WTC11 (cell line): ENCODE measurements at places on chromosomes 1 and 21.
A peak's percentile ranks its signal among the peaks of the same experiment; 100 is the strongest.

DNA sequence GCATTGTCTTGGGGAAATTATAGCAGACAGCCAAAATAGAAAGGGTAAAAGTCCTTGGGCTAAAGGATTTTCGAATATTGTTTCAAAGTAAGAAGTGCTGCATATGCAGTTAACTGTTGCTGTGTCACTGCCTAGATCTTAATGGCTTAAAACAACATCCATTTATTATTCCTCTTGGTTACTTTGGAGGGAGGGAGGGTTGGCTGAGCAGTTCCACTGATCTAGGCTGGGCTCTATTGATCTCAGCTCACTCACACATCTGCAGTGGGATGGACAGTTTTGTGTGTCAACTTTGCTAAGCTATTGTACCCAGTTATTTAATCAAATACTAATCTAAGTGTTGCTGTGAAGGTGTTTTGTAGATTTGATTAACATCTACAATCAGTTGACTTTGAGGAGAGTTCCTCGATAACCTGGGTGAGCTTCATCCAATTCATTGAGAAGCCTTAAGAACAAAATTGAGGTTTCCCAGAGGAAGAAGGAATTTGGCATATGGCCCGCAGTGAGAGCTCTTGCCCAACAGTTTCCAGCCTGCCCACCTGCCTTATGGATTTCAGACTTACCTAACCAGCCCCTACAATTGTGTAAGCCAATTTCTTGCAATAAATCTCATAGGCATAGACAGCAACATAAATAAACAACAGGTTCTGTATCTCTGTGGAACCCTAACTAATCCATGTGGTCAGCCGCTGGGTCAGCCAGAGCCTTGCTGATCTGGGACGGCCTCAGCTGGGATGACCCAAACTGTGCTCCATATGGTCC lies 187.3 kb downstream of the AK5 start:
- no peak overlapping the region for H3K27ac ChIP-seq
- no peak overlapping the region for H3K4me3 ChIP-seq
- H3K36me3 ChIP-seq: no peaks in the 10 kb centered on the region

DNA sequence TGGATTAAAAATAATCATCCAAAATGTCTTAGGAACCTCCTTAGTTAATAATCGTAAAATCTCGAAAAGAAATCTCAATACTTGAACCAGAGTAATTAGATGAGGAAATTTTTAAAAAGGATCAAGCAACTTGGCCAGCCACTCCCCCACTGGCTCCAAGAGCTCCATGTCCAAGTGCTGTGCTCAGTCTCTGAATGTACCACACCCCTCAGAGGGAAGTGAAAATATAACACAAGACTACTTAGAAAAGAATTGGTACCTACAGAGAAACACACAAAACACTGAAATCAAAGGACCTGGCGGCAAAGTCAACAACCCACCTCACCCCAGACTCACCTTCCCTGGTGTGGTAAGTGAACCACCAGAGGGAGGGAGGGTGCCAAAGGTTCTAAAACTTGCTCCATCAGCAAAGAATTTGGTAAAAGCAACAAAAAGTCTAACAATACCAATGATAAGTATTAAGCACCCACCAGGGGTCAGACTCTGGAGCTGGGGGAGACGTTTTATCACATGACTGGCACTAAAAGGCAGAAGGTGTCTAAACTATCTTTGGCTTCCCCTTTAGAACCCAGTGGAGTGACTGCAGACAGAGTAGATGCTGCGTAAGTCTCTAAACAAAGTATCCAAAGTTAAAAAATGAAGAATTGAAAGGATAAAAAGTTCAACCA lies 14.0 kb downstream of the LBR start:
- H3K36me3 ChIP-seq: peaks cover 52% of the 10 kb centered on the region
- H3K27ac ChIP-seq: no peak overlapping the region
- H3K4me1 ChIP-seq: peaks cover 21% of the 10 kb centered on the region
- DNase-seq: no peak

DNA sequence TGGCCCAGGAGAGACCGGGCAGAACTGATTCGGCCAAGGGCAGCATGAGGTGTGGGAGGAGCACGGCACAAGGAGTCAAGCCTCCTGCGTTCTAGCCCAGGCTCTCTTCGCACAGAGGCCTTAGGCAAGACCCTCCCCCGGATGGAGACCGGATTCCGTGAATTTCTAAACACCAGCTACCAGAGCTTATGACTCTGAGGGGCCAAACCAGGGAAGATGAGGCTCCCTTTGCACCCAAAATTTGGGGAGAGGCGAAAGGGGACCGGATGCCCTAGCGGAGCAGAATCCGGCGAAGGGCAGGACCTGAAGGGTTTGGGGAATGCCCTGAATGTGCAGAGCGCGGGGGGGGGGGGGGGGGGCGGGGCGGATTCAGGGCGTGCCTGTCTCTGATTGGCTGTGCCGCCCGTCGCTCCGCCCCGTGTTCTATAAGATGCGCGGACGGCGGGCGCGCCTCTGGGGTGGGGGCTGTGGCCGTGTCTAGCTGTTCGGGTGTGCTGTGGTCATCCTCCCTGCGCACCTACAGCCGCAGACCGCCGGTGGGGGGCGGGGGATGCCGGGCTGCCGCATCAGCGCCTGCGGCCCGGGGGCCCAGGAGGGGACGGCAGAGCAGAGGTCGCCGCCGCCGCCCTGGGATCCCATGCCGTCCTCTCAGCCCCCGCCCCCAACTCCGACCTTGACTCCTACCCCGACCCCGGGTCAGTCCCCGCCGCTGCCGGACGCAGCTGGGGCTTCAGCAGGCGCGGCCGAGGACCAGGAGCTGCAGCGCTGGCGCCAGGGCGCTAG lies at the start of gene TRNP1:
Gene TRNP1 (plus strand): TSS at position 456 of the 783 bp plus-strand sequence. CDS start 95 bp downstream, at position 551.
- peaks cover 57% of the 10 kb centered on the region for H3K4me1 ChIP-seq
- peak within 1 kb of the TSS; percentile 81 for H3K4me3 ChIP-seq
- peak; percentile 86 for DNase-seq
- H3K27me3 ChIP-seq: peaks cover 26% of the 10 kb centered on the region

DNA sequence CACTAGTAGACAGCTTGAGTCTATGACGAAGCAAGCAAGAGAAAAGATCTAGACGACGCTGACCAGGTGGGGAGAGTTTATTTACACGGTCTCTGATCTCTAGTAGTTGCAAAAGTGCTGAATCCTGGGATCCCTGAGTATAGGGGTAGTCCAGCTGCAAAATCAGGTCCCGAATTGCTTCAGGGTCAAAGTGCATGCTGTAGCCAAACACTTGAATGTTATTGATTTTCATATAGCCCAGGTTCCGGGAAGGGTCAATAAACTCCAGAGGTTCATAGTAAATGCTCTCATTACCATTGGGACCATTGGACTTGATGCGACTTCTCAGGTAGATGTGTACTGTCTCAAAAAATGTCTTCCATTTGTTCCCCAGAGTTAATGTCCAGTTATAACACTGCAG lies 379.6 kb downstream of the BRINP3 start:
- peaks cover 5% of the 10 kb centered on the region; the same call in 1 of the 2 replicates for H3K4me1 ChIP-seq
- H3K36me3 ChIP-seq: no peaks in the 10 kb centered on the region
- no peak overlapping the region for H3K27ac ChIP-seq
- H3K27me3 ChIP-seq: no peaks in the 10 kb centered on the region
- no peak overlapping the region for H3K4me3 ChIP-seq
- no peak for DNase-seq

GRCh38 chr1:114458237-114458777 lies 52.7 kb downstream of the TRIM33 start:
- peaks cover 27% of the 10 kb centered on the region for H3K36me3 ChIP-seq
- no peak overlapping the region for H3K4me3 ChIP-seq
- no peak for DNase-seq
- peak overlapping the region; percentile 20; the same call in 1 of the 2 replicates for H3K27ac ChIP-seq
- no peaks in the 10 kb centered on the region for H3K27me3 ChIP-seq
- peaks cover 16% of the 10 kb centered on the region for H3K4me1 ChIP-seq

DNA sequence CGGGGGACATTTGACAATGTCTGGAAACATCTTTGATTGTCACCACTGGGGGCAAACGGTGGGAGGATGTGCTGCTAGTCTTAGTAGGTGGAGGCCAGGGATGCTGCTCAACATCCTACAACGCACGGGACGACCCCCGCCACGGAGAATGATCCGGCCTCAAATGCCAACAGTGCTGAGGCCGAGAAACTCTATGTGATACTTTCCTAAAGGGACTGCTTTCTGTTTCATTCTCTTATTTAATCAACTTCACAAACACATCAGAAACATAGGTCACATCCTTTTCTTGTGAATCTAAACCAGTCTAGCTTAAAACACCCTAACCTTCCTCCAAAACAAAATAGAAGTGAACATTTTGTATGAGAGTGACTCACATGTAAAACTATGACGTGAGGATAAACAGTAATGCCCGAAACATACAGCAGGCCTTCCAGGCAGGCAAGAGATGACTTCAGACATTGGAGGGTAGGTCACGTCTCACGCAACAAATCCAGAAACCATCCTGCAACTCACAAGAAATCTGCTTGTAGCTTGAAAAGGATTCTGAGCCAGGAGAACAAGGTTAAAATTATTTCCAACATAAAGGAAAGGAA lies 37.2 kb upstream of the ETS2 start:
- H3K27ac ChIP-seq: no peak overlapping the region
- no peak for DNase-seq
- no peak overlapping the region for H3K4me3 ChIP-seq
- no peaks in the 10 kb centered on the region for H3K36me3 ChIP-seq
- peaks cover 2% of the 10 kb centered on the region; the same call in 1 of the 2 replicates for H3K27me3 ChIP-seq

DNA sequence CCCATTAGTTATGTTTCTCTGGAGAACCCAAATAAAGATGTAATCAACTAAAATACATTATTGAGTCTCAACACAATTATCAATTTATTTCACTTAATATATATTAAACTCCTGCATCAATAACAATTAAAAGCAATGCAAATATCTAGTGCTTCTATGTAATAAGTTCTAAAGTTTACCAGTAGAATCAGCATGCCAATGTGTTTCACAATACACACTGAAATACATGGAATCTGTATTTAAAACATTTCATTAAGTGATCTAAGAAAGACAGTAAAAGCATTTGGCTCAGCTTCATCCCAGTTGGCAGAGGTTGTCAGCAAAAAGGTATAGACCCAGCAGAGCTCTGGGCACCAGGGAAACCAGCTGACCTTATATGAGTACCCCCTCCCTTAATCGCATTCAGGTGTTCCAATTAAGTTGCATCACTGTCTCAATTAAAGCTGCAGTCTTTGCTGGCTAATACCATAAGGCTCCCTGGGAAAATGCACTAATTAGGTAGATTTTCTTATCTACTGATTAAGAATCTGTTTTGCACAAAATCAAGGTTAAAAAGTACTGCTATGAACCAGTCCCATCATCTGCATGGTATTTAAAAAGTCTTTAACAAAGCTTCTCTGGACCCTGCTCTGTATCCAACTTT lies 63.1 kb downstream of the NIBAN1 start:
- no peak overlapping the region for H3K4me3 ChIP-seq
- no peak for DNase-seq
- H3K27me3 ChIP-seq: no peaks in the 10 kb centered on the region
- H3K4me1 ChIP-seq: no peaks in the 10 kb centered on the region
- no peak overlapping the region for H3K27ac ChIP-seq

- no peaks in the 10 kb centered on the region for H3K27me3 ChIP-seq
- H3K36me3 ChIP-seq: no peaks in the 10 kb centered on the region
- no peak overlapping the region for H3K4me3 ChIP-seq
- H3K27ac ChIP-seq: peak overlapping the region; percentile 20; the same call in 1 of the 2 replicates
- DNase-seq: no peak
Measured at GRCh38 chr1:24861821-24862727, 68.0 kb downstream of the RUNX3 start.

DNA sequence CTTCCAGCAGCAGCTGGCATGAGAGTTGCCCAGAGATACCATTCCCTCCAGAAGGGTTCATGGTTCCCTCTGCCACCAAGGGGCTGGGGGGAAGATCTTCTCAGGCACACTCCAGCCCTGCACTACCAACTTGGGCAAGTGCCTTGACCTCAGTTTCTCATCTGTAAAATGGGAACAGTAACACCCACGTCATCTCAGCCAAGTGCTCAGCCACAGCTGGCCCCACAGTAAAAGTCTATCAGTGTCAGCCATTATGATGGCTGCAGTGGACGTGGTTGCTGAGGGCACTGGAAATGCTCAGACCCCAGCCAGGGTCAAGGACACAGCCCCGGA lies 16.3 kb upstream of the TAS1R2 start:
- no peak overlapping the region for H3K27ac ChIP-seq
- no peak for DNase-seq
- H3K27me3 ChIP-seq: no peaks in the 10 kb centered on the region
- H3K4me1 ChIP-seq: no peaks in the 10 kb centered on the region; the same call in 1 of the 2 replicates
- H3K36me3 ChIP-seq: no peaks in the 10 kb centered on the region

- DNase-seq: no peak
- H3K4me3 ChIP-seq: no peak overlapping the region
- H3K36me3 ChIP-seq: no peaks in the 10 kb centered on the region
- H3K4me1 ChIP-seq: no peaks in the 10 kb centered on the region
- H3K27me3 ChIP-seq: no peaks in the 10 kb centered on the region
Measured at GRCh38 chr1:194347200-194347599, 1160.8 kb upstream of the B3GALT2 start.

- DNase-seq: no peak
- H3K36me3 ChIP-seq: no peaks in the 10 kb centered on the region
- peaks cover 26% of the 10 kb centered on the region for H3K4me1 ChIP-seq
- no peaks in the 10 kb centered on the region for H3K27me3 ChIP-seq
Measured at GRCh38 chr1:107950464-107950863, 14.5 kb downstream of the VAV3 start.

DNA sequence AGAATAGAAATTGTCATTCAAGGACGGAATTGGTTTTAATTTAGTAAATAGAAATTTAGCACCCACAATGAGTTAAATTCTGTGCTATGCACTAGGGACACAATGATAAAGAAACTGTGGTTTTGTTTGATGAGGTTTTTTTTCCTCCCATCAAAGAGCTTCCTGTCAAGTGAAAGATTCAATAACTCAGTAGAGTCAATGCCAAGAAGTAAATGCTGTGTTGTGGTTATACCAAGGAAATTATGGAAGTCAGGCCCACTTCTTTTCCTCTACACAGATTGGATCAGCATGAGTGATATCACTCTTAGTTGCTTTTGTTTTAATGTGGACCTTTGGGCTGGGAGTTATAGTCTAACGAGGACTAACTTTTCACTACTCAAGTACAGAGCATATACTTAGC lies 1269.6 kb upstream of the ADGRL2 start:
- no peaks in the 10 kb centered on the region for H3K36me3 ChIP-seq
- peaks cover 41% of the 10 kb centered on the region for H3K4me1 ChIP-seq
- DNase-seq: no peak
- H3K27ac ChIP-seq: no peak overlapping the region
- no peak overlapping the region for H3K4me3 ChIP-seq

- peaks cover 12% of the 10 kb centered on the region for H3K36me3 ChIP-seq
- H3K27me3 ChIP-seq: peaks cover 7% of the 10 kb centered on the region
- no peak overlapping the region for H3K27ac ChIP-seq
- DNase-seq: no peak
Measured at GRCh38 chr21:45980271-45980670, 1.3 kb upstream of the COL6A1 start.

- peaks cover 7% of the 10 kb centered on the region for H3K36me3 ChIP-seq
- H3K4me1 ChIP-seq: peaks cover 14% of the 10 kb centered on the region
- no peak overlapping the region for H3K27ac ChIP-seq
- no peak overlapping the region for H3K4me3 ChIP-seq
- DNase-seq: no peak
Measured at GRCh38 chr1:239896980-239897379, 194.7 kb upstream of the FMN2 start.
